ENCODE measurements at places on chromosomes 16 and 17.

- DNase-seq: no peak
Measured at GRCh38 chr16:1237990-1238389, 2.5 kb upstream of the TPSAB1 start.

- DNase-seq: no peak
Measured at GRCh38 chr16:47958726-47959125, 197.1 kb downstream of the ABCC12 start.

- no peak for DNase-seq
Measured at GRCh38 chr17:35900708-35901480, 20.7 kb upstream of the CCL5 start.

DNA sequence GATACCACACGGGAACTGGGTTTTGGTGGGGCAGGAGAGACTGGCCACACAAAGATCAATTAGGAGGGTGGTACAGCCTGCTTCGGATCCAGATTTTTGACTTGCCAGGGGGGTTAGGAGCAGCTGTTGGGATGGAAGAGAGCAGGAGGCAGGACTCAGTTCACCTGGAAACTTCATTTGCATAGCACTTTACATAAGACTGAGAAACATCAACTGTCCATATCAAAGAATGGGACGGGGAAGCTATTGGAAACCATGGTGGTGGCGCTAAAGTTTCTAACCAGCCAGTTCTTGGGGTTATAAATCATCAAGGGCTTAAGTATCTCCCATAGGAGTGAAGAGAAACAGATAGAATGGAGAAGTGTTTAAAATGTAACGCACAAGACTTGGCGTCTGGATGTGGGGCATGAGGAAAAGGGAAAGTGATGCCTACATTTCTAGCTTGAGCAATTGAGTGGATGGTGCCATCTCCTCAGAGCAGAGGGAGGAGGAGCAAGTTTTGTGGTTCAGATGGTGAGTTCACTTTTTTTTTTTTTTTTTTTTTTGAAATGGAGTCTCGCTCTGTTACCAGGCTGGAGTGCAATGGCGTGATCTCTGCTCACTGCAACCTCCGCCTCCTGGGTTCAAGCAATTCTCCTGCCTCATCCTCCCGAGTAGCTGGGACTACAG lies 6.4 kb upstream of the SRCAP start:
- DNase-seq: no peak

DNA sequence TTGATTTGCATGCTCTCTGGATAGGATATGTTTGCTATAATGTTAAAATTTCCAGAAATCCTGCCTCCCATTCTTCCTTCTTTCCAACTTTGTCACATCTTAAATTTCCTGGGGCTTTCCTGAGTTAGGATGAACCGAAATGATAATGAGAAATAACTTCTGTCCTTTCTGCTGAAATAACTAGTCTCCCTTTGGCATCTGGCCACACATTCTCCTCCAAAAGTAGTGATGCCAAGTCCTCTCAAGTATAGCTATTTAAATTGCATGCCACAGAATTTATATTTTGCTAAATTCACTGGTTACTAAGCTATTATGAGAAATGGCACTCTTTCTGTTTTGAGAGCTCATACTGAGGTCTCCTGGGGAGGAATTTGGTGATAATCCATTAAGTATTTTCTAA lies 30.6 kb downstream of the FAM20A start:
- DNase-seq: no peak

GRCh38 chr16:51408357-51408756 lies 257.3 kb upstream of the SALL1 start:
- no peak for DNase-seq

DNA sequence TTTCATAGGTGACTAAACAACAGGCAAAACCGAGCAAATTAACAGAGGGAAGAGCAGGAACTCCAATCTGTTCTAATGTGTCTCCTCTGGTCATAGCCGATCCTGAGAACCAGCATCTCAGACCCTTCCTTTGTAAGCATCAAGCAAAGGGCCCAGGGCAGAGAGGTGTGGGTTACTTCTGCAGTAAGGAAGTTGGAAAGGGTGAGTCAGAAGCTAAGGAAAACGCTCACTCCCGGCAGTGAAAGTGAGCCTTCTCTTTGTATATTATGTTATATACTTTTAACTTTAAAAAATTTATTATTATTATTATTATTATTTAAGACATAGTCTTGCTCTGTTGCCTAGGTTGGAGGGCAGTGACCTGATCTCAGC lies 77.7 kb downstream of the MRM3 start:
- DNase-seq: no peak

GRCh38 chr16:56852401-56852730 lies 12.6 kb upstream of the SLC12A3 start:
- no peak for DNase-seq

GRCh38 chr17:1915889-1916288 lies 86.1 kb downstream of the RPA1 start:
- no peak for DNase-seq

- DNase-seq: peak; percentile 98
Measured at GRCh38 chr16:27430923-27431484, 29.0 kb downstream of the IL21R start.

GRCh38 chr17:661509-661908 lies 53.1 kb downstream of the VPS53 start:
- no peak for DNase-seq

DNA sequence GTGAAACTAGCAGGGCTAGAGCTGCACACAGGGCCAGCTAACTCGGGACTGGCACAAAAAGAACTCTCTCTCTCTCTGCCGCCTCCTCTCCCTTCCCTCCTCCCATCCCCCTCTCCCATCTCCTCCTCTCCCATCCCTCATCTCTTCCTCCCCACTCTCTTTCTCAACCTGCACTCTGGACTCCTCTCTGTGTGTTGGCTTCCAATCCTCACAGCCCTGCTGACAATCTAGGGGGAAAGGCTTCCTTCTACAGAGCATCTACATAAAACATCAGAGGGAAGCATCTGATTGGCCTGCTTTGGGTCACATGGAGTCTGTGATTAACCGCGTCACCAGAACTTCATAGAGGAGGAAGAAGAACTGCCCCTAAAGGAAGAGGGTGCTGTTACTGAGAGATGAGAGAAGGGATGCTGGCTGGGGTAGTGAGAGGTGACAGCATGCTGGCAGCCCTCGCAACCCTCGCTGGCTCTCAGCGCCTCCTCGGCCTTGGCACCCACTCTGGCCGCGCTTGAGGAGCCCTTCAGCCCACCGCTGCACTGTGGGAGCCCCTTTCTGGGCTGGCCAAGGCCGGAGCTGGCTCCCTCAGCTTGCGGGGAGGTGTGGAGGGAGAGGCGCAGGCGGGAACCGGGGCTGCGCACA lies 12.8 kb upstream of the ZFP90 start:
- no peak for DNase-seq

- no peak for DNase-seq
Measured at GRCh38 chr17:31857920-31858641, 963 bp downstream of the COPRS start.

DNA sequence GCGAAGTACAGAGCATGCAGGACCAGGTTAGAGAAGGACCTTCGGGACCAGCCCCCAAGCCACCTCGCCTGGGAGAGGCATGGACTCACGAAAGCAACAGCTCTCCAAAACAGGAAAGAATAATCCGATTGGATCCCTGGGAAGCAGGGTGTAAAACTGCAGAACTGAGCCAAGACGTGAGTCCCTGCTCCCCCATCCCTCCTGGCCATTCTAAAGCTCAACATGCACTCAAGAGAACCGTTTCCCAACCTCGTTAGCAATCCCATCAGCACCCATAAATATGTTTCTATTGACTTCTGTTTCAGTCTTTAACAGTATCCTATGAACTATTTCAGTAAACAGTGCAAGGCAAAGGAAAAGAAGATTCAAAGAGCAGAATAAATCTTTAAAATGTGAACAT lies 167.0 kb downstream of the COPRS start:
- no peak for DNase-seq

DNA sequence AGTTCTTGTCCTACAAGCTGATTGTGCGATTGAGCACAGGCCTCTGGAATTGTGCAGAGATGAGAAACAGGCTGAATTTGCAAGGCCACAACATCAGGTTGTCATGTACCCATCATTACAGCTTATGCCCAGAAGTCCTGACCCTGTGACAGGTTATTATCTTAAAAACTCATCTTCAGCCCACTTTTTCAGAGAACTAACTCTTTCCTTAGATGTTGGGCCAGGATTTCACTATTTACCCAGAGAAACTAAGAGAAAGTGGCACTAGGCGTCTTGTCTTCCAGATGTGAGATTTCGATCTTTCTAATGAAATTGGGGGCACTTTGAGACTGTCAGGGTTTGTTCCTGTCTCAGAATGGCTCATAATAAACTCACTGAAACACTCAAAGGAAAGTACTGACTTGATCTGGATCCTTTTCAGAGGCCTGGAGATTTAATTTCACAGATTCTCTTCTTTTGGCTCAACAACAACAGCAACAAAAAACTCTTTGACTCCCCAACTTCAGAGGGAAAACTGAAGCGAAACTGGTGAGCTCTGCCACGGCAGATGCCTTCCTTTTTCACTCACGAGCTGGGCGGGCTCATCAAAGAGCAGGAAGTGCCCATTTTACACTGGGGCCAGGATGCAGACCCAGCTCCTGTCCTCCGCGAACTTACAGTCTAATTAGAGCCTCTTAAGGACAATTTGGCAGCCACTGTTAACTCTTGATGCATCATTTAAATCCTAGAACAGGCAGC lies 17.7 kb upstream of the SLC12A3 start:
- DNase-seq: no peak

GRCh38 chr17:83153681-83154310 lies 74.4 kb downstream of the METRNL start:
- DNase-seq: no peak

- no peak for DNase-seq
Measured at GRCh38 chr17:58079300-58080033, 3.8 kb upstream of the DYNLL2 start.

DNA sequence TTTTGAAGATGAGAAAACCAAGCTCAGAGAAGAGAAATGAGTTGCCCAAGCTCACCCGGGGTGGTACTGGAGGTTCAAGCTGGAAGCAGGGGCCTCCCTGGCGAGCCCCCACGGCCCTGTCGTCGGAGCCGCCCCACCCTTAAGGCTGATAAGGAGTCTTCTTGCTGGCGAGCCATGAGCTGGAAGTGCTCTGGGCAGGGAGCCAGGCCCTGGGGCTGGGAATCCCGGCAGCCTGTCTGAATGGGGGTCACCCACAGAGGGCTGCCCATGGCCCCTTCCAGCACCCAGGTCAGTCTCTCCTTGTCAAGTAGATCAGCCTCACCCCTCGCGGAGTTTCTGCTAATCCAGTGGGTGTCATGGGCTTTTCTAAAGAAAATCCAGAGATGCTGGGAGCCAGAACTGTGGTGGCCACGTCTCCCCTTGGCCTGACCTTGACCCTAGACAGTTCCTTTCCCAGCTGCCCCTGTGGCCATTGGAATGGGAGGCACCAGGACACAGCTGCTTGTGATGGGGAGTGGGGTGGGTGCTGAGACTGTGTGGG lies 1.2 kb upstream of the P2RX1 start:
- DNase-seq: no peak

DNA sequence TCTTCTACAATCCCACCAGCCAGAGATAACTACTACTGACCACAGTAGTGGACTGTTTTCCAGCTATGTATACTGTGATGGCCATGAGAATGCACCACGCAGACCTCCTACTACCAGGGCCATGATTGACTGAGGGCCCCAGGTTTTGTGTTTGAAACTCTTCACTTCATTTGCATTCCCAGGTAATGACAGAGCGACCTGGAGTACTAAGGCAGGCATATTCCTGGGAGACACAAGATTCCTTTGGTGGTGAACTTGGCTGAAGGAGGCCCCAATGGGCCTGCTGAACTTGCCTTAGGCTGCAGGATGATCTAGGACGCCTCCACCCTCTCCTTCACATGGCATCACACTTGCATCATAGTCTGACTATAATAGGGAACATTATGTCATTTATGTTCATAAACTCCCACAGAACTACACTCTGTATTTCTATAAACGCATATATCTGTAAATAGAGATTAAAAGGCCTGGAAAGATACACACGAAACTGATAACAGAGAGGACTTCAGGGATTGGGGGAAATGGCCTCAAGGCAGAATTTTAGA lies 30.4 kb downstream of the CLEC19A start:
- no peak for DNase-seq

DNA sequence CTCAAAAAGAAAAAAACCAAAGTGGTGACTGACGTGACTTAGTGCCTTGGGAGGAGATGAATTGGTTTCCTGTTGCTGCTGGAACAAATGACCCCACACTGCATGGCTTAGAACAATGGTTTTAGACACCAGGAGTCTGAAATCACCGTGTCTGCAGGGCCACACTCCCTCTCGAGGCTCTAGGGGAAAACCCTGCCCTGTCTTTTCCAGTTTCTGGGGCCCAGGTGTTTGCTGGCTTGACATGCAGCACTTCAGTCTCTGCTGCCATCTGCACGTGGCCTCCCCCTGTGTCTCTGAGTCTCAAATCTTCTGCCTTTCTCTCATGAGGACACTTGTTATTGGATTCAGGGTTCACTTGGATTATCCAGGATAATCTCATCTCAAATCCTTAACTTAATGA lies 323.8 kb upstream of the TNRC6C start:
- no peak for DNase-seq

DNA sequence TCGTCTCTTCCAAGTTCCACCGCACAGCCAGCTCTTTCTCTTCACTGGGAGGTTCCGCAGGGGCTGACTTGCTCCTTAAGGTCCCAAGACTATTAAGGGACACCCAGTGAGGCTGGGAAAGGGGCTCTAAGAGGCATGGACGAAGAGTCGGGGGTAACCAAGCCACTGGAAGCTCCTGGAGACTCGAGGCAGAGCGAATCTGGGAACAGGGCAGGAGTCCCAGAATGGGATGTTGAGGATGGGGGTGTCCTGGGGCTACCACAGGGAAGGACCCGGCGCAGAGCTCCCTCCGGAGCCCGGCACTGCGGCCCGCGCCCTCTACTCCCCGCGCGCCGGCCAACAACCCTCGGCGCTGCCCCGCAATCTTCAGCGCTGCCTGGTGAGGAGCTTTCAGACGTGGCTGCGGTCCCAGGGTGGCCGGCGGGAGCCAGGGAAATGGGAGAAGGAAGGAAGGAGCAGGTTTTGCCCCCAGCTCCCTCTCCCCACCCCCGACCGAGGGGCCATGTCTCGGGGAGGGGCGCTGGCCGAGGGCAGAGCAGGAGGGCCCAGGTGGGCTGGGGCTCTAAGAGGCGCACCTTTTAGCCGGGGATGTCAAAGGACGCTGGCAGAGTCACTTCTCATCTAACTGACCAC lies 581 bp downstream of the CHST5 start:
- DNase-seq: no peak

DNA sequence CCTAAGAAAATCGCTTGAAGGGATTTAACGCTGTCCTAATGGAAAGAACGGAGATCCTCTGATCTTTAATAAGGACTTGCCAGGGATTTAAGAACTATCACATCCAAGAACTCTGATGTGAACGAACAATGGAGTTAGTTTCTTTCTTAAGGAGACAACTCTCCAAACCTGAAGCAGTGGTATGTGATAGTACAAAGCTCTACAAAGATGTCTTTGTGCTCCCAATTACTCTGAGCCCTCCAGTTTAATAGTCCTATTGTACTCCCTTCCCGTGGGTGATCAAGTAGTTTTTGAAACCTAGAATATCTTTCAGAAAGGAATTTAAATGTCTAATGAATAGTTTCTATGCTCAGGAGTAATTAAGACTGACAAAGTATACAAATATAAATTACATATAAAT lies 123.8 kb downstream of the FTO start:
- DNase-seq: no peak

- no peak for DNase-seq
Measured at GRCh38 chr17:43769859-43770258, 8.9 kb downstream of the DUSP3 start.
